ENCODE measurements at places on chromosomes 11 and 22.
A peak's percentile ranks its signal among the peaks of the same experiment; 100 is the strongest.

DNA sequence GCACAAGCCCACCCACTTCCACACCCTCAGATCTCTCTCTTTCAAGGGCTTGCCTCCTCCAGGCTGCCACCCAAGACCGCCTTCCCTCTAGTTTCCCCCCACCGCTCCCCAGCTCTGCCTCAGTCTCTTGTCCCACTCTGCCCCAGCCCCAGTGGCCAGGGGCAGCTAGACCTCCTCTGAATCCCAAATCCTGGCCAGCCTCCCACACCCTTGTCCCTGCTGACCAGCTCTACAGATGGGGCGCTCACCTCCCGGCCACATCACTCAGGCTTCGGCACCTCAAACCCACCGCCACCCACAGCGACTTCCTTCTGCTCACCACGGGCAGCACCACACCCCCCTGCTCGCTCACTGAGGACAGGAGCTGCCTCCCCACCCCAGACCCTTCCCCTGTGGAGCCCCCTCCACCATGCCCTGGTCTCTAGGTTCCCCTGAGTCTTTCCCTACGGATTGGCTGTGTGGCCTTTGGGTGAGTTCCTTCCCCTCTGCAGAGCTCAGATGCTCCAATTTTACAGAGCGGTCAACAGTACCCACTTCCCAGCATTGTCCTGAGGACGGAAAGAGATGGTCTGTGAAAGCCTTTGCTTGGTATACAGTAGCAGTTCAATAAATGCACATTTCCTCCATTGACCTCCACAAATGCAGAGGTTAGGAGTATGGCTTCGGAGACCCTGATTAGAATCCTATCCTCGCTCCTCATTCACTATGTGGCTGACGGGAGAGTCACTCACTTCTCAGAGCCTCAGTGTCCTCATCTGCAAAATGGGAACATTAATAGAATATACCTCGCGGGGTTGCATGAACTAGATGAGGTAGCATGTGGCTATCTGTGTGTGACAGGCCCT lies 11.5 kb upstream of the SPI1 start:
- DNase-seq, result no peak

DNA sequence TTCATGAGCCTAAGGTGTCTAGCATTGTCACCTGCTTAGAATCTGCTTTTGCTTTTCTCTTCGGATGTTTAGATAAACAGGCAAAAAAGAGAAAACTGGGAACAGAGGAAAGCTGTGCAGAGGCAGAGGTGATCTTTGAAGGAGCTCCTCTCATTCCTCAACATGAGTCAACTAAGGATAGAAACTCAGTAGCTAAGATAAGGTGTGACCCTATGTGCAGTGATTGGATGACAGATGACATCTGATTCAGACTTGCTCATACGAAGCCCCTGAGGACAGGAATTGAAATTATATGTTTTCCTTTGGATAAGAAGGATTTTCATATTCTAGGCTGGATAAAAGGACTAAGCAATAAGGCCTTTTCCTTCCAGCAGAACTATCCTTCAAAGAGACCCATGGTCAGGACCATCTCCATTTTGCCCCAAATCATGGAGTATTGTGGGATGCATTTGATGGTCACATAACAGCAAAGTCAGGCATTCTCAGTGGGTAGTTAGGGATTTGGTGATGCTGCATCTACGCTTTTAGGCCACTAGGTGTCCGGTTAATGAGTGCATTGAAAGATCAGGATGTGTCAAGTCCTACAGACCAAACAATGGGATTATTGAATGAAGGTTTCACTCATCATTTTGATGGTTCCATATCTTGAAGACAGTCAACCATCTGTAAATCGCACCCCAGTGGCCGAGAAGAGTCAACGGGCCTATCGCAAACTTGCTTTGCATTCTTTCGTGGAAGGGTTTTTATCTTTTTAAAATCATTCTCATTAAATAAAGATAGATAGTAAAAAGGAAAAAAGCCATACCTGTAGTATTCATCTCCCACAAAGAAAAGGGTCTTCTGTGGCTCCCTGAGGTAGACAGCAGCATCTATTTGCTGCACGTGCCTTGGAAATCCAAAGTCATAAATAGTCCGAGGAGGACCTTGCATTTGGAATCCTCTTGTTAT lies 32.2 kb downstream of the MMP20 start:
- peak; percentile 53 for DNase-seq

- peak; percentile 2 for DNase-seq
Observed at GRCh38 chr22:21000987-21001600, 824 bp downstream of the THAP7 start.

DNA sequence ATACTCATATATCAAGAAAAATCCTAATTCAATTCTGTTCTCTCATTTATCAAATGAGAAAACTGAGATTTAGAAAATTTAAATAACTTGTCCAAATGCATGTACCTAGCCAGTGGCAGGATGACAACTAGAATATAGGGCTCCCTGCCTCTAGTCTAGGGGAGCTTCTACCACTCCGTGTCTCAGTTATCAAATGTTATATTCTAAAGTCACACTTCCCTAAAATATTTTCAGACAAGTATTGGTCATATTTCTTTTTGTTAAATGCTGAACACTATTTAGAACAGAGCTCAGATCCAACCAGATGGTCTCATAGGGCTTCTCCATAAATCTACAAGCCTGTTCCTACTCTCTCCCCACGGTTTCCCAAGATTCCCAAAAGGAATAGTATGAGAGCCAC lies 26.3 kb downstream of the KCNJ1 start:
- DNase-seq, result no peak

- DNase-seq, result no peak
Observed at GRCh38 chr11:117738246-117738957, 58.6 kb downstream of the DSCAML1 start.

DNA sequence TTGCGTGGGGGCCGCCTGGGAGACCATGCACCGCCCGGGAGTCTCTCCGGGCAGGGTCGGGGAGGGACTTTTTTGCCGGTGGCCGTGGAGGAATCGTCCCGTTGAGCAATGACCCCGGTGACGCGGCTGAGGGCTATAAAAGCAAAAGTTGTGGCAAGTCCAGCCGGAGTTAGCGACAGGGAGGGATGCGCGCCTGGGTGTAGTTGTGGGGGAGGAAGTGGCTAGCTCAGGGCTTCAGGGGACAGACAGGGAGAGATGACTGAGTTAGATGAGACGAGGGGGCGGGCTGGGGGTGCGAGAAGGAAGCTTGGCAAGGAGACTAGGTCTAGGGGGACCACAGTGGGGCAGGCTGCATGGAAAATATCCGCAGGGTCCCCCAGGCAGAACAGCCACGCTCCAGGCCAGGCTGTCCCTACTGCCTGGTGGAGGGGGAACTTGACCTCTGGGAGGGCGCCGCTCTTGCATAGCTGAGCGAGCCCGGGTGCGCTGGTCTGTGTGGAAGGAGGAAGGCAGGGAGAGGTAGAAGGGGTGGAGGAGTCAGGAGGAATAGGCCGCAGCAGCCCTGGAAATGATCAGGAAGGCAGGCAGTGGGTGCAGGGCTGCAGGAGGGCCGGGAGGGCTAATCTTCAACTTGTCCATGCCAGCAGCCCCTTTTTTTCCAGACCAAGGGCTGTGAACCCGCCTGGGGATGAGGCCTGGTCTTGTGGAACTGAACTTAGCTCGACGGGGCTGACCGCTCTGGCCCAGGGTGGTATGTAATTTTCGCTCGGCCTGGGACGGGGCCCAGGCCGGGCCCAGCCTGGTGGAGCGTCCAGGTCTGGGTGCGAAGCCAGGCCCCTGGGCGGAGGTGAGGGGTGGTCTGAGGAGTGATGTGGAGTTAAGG lies at the start of gene NEAT1:
NEAT1 (plus strand) TSS at position 166 of the 883 bp plus-strand sequence.
- peak; percentile 90 for DNase-seq

- no peak for DNase-seq
Observed at GRCh38 chr11:86176165-86176884, 68.2 kb upstream of the EED start.

- no peak for DNase-seq
Observed at GRCh38 chr11:66275396-66275795, 2.6 kb upstream of the CNIH2 start.

DNA sequence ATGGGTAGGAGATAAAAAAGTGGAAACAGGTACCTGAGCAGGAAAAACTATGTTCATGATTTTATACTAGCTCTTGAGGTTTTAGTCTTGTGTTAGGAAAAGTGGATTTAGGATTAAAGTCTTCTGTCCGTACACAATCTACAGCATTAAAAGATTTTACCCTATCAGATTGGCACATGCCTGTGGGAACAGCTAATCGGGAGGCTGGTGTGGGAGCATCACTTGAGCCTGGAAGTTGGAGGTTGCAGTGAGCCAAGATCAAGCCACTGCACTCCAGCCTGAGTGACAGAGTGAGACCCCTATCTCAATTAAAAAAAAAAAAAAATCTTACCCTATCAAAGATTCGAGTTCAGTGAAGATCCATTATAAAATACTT lies 12.2 kb upstream of the CRKL start:
- no peak for DNase-seq
